D341Med (cell line): ENCODE measurements at places on chromosomes 1 and 21.

DNA sequence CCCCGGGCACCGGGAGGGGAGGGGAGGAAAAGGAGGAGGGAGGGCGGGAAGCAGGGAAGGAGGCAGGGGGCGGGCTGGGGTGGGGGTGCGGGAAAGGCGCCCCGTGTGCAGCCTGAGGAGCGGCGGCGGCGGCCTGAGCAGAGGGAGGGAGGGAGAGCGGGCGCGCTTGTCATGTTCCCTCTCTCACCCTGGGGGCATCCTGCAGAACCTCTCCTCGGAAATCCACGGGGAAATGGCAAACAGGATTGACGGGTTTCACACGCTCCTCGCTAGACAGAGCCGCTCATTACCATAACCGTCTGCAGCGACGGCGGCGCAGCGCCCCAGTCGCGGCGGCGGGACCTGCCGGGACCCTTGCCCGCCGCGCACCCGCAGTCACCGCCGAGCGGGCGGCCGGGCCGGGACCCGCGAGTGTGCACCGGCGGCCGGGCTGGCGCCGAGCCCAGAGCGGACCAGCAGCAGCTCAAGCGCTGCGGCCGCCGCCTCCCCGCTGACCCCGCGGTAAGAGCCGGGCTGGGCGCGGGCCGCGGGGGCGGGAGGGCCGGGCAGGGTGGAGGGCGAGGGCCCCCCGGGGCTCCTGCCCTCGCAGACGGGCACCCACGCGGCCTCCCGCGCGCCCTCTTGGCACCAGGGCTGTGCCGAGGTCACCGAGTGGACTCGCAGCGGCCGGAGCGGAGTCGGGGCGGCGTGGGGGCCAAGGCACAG lies at the start of gene SERTAD4:
TSS of gene SERTAD4 (plus strand) at position 286 of the 705 bp plus-strand sequence. CDS start 5,165 bp downstream, outside the sequence.
- peak; percentile 89 for DNase-seq

DNA sequence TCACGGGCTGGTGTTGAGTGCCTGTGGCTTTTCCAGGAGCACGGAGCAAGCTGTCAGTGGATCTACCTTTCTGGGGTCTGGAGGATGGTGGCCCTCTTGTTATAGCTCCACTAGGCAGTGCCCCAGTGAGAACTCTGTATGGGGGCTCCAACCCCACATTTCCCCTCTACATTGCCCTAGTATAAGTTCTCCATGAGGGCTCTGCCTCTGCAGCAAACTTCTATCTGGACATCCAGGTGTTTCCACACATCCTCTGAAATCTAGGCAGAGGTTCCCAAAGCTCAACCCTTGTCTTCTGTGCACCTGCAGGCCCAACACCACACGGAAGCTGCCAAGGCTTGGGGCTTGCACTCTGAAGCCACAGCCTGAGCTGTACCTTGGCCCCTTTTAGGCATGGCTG lies 157.3 kb downstream of the MRPL39 start:
- DNase-seq, result no peak

GRCh38 chr1:75345538-75346292 lies 211.5 kb downstream of the LHX8 start:
- DNase-seq, result no peak

DNA sequence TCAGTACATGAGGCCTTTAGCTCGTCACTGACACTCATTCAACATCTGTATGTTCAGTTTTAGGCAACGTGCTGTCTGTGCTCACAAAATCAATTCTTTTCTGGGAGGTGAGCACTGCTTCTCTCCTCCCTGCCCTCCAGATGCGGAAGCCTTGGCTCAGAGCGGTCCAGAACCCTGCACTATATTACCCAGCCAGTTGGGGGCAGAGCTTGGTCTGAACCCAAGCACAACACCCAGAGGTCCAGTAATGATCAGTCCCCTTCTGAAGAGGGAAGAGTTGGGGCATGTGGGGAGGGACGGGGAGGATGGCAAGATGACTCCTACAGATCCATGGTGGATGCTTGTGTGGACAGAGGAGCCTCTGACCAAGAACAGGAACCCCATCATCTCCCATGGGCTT lies 5.6 kb upstream of the DSCAM start:
- DNase-seq, result no peak

DNA sequence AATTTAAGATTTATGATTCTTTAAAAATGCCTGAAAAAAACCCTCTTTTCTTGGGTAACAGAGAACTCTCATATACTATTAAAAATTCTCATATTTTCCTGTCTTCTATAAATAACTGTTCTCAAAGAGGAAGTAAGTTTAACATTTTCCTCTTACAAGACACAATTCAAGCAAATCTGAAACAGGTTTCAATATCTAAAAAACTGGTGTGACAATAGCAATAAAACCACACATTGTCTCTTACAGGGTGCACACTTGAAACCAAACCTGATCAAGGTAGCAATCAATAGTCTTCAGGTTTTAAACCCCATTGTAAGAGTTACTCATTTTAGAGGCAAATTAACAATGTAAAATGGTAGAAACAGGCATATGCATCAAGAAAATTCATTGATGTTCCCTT lies 28.0 kb downstream of the FUBP1 start:
- DNase-seq, result no peak
